ENCODE measurements at places on chromosomes 5 and 9.

GRCh38 chr5:25006734-25007133 lies 362.0 kb upstream of the CDH10 start:
- no peak for DNase-seq

GRCh38 chr5:71905834-71906711 lies 187.0 kb downstream of the CARTPT start:
- no peak for DNase-seq

DNA sequence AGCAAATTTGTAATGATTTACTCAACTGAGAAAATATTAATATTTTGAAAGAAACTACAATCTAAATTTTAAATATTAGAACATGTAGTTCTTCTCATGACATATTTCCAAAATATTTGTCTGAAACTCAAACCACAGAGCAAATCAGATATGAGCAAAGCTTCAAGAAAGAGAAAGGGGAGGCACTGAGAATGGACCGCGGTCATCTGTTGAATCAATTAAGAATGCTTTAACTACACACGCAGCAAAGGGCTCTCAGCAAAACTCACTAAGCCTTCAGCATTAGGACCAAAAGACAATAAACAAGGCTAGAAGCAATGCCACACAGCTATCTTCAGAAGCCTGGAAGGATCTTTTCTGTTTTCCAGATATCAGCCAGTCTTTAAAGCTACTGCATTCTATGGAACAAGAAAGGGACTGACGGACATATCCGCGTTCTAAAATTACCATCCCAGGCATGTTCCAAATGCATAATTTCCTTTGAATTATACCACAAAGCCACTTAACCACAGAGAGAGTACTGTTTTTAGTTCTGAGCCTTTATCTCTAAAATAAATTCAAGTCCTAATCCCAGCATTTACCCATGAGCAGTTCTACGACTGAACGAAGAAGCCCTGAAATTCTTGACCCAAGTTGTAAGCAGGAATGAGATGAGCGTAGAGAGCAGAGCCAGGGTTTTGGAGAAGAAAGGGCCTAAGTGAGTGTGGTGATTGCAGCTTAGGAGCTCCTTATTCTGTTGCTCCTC lies 513.5 kb downstream of the AGTPBP1 start:
- no peak for DNase-seq

DNA sequence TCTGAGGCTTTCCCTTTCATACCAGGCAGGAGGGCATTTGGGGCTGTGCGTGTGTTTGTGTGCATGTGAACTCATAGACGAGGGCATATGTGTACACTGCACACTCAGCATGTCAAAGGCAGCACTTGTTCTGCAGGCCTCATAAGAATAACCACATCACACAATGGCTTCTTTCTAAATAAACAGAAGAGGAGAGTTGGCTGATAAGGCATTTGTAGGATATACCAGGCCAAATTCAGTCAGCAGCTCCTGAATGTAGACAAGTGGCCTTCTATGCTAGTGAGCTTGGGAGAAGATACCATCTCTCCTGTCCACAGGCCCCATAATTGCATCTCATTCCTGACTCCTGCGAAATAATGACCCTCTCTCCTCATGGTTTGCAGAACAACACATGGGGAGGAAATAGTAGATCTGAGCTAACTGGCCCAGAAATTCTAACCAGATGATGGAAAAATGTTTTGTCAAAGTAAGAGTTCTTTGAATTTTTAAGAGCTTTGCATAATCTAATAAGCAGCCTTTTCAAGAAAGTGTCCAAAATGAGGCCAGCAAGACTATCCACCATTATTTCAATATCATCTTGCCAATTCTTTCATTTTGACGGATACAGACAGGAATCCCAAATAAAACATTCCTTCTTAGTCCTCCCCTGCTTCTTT lies 60.5 kb upstream of the GAS1 start:
- no peak for DNase-seq

DNA sequence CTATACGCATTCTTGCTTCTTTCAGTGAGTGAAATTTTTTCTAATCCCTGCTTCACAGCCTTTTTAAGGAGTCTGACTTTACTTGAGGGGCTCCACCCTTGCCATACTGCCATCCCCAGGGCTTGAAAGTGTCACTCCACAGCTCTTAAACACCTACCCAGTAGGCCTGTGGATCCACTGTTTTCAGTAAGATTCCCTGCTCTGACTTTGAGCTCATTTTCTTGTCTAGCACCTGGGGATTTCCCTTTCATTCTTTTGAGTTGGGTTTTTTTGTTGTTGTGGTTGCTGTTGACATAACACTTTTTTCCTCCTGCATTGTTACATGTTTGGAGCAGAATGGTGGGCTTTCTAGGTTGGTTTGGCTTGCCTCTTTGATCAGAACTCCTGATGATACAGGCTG lies 23.6 kb downstream of the SREK1IP1 start:
- DNase-seq = no peak

DNA sequence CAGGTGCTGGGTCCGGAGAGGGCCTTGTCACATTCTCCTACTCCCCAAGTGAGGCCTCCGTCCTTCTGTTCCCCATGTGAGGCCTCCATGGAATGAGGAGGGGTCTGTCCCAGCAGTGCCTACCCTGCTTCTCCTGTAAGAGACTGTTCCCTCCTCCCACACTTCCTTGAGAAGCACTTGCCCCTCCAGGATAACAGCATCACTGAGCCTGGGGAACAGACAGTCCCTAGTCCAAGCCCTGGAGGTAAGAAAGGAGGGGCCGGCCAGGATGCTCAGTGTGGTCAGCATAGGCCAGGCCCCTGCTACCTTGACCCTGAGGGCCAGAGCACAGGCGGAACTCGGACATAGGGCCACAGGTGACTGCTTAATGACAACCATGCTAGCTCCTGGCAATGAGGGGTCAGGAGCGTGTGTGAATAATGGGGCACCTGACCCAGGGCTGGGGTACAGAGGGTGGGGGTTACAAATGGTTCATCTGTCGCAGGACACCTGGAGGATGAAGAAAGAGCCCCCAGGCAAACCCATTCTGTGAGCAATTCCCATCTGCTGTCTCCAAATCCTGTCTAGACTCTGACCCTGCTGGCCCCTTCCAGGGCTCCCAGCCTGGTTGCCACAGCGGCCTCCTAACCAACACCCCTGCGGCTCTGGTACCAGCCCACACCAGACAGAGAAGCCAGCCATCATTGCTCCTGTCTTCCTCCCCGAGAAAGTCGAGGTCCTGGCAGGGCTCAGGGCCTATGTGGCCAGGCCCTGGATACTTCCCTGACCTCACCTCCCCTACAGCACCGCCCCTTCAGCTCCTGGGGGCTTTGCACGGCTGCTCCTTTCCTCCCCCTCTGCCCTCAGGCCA lies 20.3 kb downstream of the RALGDS start:
- no peak for DNase-seq

GRCh38 chr9:94699715-94700373 lies 26.7 kb upstream of the AOPEP start:
- DNase-seq = no peak

DNA sequence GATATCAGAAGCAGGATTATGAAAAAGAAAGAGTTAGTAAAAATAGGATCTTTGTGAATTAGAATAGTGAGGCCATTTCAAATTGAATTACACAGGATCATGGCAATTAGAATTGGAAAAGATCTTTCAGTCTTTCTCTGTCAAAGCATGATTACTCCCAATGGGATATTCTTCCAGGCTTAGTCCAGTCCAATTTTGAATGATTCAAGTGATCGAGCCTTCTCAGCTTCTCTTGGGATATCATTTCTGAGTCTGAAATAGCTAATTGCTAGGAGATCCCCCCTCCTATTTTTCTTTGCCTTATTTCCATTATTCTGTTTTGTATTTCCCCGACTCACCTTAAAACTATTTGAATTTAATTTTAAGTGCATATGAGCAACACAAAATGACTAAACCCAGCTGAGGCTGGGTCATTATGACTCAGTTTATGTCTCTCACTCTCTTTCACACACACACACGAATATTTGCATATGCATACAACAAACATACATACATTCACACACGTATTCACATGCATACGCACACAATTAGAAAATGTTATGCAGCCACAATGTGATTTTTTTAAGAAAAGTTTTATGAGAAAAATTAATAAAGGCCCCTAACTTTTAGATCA lies 34.8 kb upstream of the EFNA5 start:
- DNase-seq = no peak
